ENCODE measurements at places on chromosomes 1 and 21.

DNA sequence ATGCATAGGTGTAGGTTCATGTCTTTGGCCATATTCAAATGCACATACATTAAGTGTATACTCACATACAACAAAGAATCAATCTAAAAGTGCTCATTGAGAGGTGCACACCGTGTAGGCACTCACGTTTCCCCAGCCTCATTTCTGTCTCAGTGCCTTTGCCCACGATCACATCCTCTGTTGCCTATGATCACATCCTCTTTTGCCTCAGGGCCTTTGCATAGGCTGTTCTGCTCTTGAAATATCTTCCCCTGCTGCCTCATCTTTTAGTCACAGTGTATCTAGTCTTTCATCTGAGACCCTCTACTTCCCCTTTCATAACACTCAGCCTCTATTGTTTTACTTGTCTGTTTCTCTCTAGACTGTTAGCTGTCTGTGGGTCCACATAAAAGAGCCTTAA is 69.3 kb downstream of the FOXD2 start:
- no peak for DNase-seq

GRCh38 chr1:7565099-7565750 is 205.9 kb upstream of the VAMP3 start:
- no peak for DNase-seq

DNA sequence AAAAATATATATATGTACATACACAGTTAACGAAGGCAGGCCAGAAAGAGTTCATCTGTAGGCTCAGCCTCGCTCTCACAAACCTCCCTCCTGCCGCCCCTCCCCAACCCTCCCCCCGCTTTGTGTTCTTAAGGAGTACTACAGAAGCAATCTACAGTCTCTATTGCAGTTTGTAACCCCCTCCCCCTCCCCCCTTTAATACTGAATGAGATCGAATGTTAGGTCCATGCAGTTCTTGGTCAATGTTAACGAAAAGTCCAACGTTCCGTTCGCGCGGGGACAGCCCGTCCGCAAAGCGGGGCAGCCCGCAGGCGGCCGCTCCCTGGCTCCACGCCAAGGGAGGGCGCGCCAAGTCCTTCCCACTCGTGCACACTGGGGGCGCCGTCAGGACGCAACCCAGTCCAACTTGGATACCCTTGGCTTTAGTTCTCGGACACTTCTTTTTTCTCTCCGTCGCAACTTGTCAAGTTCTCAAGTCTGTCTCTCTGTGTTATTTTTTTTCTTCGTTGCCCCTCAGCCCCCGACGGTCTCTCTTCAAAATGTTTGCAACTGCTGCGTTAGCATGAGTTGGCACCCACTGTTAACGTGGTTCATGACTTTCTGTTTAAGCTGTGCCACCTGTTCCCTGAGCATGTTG is 2.2 kb downstream of the JUN start:
- DNase-seq: peak; percentile 35

- no peak for DNase-seq
Measured at GRCh38 chr1:221045151-221045550, 165.9 kb downstream of the HLX start.

- no peak for DNase-seq
Measured at GRCh38 chr1:10678402-10678801, 118.0 kb downstream of the CASZ1 start.

GRCh38 chr1:25569597-25570396 is 26.4 kb downstream of the LDLRAP1 start:
- DNase-seq: no peak

DNA sequence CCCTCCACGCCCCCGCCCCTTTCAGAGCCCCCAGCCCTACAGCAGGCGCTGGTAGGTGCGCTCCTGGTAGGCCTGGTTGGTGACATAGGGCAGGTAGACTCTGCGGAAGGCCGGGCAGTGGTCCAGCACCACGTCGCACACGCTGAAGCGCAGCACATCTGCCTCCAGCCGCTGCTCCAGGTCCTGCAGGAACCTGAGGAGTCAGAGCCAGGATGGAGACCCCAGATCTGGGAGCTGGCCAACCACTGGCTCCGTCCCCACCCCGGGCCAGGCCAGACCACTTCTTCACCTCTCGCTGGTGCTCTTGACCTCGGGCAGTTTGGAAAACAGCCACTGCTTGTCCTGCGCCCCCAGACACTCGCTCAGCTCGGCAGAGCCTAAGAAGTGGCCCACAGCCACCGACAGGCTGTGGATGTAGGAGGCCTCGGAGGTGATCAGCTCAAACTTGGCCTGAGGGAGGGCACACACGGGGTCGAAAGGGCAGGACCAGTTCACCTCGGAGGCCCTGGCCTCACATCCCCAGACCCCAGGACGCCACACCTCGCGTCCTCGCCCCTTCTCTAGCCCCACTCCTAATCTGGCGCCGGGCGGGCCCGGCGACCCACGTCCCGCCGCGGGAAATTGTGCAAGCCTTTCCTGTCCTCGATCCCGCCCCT is 6.4 kb downstream of the ARHGEF19 start:
- no peak for DNase-seq

GRCh38 chr1:31714442-31715086 is 10.7 kb upstream of the COL16A1 start:
- no peak for DNase-seq

DNA sequence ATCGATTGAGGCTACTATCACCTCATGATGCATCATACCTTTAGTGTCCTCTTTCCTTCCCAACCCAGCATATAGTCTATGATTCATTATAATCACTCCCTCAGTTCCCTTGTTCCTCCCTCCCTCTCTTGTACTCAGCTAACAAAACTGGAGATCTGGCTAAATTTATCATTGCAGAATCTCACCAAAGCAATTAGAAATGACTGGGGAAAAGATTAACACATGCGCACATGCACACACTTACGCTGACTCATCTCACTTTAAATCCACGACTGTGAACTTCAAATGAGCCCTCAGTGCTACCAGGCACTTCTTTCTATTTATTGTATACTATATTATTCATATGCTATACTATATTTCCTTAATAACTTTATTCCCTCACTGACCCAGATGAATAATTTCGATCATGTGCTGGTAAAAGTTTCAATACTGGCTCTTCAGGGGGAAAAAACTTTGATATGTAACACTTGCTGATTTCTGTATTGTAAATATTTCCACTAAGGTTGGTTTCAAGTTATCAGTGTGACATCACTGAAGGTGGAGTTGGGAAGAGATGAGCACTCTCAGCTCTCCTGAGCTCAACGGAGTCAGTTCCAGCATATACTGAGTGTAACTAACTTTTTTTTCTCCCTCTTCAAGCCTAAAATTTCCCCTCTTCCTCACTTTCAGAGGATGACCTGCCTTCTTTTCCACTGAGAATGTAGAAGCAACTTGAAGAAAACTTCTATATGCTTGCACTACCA is 613.7 kb upstream of the B3GALT2 start:
- no peak for DNase-seq

GRCh38 chr1:209989525-209989924 is 51.5 kb downstream of the SYT14 start:
- DNase-seq: no peak

DNA sequence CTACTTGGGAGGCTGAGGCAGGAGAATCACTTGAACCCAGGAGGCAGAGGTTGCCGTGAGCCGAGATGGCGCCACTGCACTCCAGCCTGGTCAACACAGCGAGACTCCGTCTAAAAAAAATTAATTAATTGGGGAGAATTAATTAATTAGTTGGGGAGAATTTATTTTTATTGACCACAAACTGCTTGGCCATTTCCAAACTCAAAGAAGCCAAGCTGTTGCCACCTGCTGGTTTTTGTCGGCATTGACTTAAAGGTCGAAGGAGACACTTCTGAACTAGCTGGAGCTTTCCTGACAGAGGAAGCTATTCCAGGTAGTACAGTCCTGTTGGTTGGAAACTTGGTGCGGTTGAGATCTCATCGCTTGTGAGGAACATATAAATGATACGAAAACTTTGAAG is 13.1 kb downstream of the MAP1LC3C start:
- DNase-seq: no peak

- DNase-seq: no peak
Measured at GRCh38 chr1:157596384-157596783, 1.5 kb downstream of the FCRL4 start.

DNA sequence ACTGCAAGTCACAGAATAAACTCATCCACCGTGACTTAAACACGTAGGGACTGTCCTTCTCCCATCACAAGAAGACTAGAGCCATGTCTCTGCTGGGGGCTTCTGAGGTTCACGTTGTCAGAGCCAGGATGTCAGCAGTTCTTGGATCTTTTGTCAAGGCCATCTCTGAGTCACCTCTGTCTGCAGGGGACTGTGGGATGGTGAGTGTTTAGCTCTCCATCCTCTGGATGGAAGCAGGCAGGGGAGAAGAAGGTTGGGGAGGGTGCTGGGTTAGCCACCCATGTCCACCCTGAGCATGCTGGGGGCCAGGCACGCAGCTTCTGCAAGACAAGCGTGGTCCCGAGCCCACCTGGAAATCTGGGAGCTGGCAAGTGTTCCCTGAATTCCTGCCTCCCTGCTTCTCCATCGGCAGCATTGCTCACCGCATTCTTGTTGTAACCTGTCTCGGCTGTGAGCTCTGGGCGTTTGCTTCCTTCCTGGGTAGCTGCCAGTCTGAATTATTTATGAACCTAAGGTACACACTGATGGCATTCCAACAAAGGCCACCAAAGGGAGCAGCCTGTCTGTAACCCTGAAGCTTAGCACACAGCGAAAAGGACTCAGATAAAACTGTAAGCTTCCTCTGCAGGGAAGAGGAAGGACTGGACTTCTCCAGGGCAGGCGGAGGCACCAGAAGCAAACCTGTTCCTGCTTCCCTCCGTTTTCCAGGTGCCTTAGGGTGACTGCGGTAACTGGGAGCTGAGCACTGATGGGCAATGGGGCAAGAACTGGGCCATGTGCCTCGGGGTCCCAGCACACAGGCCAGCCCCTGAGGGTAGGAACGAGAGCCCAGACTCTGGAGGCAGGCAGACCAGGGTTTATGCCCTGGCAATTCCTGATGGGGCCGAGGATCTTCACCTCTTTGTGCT is 88.6 kb downstream of the RIPK4 start:
- DNase-seq: no peak

DNA sequence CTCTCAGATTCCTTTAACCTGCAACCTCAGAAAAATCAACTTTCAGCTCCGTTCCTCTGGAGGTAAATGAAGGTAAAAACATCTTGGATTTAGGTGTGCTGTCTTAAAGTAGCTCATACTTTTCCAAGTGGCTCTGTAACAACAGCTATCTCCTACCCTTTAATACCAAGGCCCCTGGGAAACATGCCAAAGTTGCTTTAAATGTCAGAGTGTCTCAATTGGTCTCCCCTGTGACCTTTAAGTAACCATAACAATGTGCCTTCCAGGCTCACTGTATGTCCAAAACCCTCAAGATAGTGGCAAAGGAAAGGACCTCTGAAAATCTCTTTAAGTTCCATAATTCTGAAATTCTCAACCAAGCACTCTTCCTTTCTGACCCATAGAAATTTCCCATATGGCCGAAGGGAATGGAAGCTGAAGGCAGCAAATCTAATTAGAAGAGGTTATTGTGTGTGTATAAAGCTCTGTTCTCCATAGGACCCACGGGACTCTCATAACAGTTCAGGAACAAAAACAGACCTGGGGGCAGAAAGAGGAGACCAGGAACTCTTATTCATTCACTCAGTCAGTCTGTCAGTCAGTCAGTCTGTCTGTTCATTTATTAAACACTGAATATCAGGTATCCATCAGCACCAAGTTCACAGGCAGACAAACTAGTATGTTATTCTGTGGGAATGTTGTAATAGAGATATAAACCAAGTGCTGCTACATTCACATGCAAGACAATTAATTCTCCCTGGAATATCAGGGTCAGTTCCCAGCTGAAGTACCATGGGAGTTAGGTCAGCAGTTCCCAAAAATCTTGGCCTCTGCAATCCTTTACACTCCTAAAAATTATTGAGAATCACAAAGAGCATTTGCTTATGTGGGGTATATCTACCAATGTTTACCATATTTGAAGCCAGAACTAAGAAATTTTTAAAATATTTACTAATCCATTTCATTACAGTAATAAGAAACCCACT is 19.1 kb downstream of the ASTN1 start:
- DNase-seq: no peak

DNA sequence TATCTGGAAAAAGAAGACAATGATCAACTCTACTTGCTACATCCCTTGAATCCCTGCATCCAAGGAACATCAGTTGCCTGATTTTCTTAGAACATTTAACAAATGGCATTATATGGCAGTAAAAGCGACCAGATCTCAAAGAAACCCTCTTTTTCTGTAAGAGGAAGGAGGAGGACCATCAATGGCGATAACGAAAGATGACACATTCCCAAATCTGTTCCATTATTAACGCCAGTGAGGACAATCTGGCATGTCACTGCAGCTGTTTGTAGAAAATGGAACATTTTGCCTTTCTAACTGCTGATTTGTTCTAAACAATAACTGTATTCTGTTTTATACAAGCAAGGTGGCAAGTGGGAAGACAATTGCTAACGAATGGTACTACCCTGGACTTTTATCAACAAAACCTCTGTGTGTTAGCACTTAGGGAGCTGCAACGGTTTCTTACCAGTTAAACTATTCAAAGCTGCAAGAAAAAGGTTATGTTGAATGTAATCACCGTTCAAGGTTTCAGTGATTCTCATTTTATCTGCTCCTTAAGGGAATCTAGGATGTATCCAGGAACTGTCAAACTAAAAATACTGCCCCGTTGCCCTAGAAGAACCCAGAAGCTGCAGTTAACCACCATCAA is 251.9 kb downstream of the SDCCAG8 start:
- no peak for DNase-seq

GRCh38 chr1:156677616-156678596 is 699 bp upstream of the NES start:
- no peak for DNase-seq

DNA sequence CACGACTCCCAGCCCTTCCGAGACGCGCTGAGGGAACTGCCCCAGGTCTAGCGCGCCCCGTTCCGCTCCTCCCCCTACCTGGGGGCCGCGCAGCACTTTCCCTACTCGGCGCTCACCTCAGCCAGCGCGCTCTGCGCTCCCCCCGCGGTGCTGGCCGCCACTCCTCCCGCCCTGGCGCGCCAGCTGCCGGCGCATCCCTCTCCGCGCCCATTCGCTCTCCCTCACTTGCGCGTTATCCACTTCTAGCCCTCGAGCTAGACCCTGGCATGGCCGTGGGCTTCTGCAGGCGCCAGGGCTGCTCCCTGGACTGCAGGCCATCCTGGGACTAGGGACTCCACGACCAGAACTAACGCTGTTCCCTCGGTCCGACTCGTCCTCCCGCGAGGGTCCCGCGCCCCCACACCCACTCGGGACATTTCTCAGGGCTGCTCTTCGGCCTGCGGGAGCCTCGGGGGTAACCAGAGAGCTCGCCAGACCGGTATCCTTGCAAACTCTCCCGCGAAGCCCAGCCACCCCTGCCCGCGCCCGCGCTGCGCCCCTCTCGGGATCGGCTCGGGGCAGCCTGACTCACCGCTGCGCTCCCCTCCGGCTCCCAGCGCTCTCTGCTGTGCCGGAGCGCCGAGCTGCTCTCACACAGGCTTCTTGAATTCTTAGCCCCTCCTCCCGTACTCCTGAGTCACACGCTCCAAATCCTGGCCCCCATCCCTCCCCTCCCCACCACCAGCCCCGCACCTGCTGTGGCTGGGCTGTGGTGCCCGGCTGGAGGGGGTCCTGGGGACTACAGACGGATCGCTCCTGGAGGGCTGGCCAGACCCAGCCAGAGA is at the start of gene NGF:
Gene NGF (minus strand): TSS at position 617 of the 824 bp plus-strand sequence. CDS start 51,454 bp downstream, outside the sequence.
- DNase-seq: no peak
